Activated CD8-positive, alpha-beta memory T cell treated with anti-CD3 and anti-CD28 coated beads, Interleukin-2, amount 50 U/mL, for 48 hours (primary cell): ENCODE measurements at places on chromosomes 11 and 22.

GRCh38 chr11:15119826-15120225 lies 5.1 kb downstream of the INSC start:
- DNase-seq: no peak

GRCh38 chr22:40610329-40610850 lies 26.1 kb downstream of the MRTFA start:
- no peak for DNase-seq

- no peak for DNase-seq
These were observed 4.8 kb downstream of the SMTN start for GRCh38 chr22:31085928-31086327.

DNA sequence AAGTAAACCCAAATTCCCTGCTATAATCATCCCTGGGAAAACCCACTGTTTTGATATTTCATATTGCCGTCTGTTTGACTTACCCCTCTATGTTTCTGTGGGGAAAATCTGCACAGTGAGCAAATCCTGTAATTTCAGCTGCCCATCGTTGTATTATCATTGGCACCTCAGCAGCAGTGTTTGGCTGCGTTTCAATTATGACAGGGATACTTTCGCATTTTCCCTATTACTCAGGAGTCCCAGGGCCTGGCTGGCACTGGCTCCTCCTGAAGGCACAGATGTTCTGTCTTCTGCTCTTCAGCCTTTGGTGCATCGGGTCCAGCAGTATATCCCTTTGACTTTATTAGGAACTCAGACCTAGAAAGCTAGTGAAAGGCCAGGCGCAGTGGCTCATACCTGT lies 12.2 kb upstream of the MMP12 start:
- no peak for DNase-seq

DNA sequence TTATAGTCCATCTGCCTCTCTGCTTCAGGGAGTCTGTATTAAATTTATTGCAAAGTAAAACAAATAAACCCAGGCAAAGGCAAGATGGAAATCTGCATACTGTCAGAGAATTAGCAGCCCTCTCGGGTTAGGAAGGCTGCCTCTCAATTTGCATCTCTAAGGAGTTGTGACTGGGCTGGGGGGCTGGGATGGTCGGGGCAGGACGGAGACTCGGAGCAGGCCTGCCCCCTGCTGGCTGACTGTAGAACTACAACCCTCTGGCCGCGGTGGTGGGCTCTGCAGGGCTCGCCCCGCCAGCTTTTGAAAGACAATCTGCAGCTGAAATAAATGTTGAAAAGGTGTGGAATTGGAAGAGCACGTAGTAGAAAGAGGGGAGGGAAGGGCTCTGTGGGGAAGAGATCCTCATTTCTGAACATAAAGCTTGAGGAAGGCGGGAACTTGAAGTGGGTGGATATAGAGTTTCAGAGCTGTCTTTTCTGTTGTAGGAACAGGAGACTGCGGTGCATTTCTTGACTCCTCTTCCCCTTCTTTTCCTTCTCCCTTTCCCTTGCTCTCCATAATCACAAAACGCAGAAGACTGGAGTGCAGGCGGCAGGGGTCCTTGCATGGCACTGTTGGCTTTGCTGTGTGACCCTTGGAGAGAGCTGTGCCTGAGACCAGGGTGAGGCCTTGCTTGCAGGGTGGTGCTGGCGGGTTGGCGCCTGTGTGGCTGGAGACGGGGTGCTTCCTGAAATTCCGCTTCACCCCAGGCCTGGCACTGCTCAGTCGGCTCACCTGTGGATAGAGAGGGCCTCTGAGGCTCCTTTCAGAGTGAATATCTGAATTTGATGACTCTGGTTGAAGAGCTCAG lies 22.6 kb upstream of the PKNOX2 start:
- peak; percentile 91 for DNase-seq

DNA sequence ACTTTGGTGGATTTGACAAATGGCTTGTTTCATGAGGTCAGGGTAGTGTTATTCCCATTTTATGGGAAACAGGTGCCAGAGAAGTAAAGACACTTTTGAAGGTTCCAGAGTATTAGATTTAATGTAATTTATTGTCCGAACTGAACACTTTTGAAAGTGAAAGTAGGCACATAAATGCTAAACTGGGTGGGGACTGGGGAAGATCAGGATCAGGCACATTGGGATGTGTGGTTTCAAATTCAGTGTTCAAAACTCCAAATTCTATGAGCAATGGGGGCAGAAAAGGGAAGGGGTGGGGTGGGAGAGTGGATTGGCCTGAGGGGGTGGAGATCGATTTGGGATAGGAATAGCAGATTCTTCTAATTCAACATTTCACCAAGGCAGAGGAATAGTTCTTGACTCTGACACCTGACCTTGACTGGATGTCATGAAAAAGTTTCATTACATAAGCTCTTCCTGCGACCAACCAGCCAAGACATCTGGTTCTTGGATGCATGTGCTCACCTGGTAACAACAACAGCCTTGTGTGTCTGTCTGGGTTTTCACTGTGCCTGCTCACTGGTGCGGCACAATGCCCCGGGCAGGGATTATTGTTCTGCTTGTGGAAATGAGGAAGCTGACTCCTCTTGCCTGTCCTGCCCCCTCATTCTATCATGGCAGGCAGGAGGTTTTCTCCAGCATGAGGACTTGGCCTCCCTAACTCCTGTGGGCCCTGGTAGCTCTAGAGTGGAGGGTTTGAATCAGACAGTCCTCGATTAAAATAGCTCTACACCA lies 10.8 kb downstream of the PPFIBP2 start:
- DNase-seq: no peak

DNA sequence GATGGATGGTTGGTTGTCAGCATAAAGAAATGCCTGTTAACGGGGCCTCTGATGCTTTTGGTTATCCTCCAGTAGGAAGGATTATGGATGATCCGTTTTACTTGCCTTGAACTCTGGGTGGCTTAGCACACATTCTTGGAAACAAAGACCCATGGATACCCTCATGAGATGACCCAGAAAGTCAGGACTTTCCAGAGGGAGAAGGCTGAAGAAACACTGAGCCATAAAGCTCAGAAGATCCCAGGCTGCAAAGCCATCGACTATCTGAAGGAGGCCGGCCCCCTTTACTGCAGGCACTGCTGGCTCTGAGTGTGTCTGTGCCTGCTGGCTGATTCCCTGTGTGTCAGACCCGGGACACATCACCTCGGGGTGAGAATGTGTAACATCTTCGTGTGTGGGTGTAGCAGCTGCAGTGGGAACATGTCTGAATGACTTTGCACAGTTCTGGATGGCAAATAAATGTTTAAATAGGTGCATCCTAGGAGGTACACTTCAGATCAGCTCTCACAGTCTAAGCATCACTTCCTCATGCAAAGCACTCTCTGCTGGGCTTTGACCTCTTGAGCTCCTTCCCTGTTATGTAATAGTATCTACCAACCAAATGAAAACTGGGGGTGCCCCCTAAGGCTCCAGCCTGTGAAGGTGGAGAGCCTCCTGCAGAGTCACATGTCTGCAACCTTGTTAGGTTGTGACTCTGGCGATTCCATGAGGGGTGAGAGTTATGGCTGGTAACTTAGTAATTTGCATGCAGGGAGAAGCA lies 1084.9 kb downstream of the TBC1D22A start:
- no peak for DNase-seq

DNA sequence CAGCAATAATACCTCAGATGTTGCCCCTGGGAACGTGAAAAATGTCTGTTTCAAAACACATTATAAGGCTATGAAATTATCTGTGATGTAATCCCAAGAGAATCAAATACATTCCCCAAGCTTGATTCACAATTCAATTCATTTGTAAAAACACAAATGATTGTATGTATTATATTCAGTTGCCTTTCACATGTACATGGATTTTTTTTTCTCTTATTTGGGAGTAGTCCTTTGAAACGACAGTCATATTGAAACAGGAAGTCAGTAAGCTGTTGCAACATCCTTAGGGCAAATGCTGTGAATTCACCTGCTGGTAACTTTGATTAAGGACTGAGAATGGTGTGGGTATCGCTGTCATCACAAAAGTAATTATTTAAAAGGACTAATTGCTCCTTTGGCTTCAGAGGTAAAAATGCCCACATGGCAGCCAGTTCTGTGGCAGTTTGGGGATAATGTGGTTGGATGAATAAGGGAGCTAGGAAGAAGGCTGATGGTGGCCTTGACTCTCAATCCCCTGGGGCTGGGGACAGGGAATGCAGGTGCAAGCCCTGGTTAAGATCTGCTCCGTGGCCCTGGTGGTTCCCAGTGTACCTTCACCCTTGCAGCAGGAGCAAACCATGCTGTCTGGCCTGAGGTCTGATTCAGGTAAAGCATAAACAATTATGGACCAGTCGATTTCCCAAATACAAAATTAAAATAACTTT lies 13.2 kb downstream of the EHF start:
- DNase-seq: no peak

DNA sequence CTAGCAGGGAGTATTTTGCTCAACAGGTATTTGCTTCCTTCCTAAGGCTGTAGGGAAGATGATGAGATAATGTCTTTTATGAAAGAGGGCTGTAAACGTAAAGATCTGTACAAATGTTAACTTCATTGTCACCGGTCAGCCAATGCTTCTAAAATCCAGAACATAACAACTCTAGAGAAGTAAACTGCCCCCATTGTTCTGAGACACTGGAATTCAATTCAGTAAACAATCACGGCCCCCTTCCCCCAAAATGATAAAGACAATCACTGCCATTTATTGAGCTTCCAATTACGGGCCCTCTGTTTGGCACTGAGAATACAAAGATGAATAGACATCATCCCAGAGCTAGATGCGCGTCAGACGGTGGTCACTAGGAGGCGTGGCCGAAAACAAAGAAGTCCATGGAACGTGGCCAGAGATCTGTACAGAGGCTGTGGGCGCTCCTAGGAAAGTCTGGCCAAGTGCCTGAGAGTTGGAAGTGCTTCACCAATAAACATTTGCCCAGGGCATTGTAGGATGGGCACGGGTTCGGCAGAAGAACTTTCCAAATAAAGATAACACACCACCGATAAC lies 576 bp downstream of the TMEM258 start:
- peak; percentile 66 for DNase-seq

GRCh38 chr11:46845440-46845739 lies 690 bp downstream of the CKAP5 start:
- DNase-seq: no peak

GRCh38 chr11:86040919-86041850 lies 27.7 kb downstream of the PICALM start:
- DNase-seq: no peak

GRCh38 chr11:92955860-92956259 lies 13.6 kb upstream of the MTNR1B start:
- no peak for DNase-seq

DNA sequence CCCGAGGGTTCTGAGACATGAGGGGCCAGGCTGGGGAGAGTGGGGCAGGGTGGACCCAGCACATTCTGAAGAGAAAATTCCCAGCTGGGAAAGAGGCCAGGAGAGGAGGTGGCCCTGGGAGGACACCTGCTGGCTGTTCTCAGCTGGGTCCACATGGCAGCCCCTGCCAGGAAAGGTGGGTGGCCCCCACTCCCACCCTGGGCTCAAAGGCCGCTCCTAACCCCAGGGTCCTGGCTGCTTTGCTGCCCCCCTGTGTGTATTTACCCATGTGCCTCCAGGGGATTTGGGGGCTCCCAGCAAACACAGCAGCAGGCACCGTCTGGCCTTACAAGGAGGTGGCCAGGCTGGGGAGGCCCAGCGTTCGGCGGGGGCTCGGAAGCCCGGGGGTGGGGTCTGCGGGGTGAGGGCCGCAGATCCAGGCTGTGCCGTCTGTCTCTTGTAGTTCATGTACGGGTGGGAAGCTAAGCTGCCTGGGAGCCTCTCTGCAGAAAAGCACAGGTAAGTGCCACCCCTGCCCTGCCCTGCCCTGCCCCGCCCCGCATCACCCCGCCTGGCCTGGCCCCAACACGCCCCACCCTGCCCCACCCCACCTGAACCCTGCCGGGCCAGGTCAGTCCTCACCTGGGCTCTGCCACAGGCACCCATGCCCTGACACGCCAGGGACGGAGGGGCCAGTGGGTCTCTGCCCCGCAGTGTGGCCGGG lies 10.6 kb downstream of the MUC5B start:
- no peak for DNase-seq

DNA sequence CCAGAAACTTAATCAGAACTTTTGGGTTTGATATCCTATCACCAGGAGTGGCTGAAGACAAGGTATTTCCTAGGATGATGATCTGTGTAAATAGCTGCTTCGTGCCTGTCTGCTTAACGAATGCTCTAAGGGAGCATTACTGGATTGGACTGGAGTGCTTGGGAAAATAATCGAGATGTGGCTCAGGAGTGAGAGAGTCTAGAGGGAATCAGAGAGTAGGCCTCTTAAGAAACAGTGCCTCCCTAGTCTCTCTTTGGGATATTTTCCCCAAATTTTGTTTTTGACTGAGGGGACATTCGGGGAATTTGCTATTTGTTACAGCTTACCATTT lies 2.5 kb downstream of the MAML2 start:
- no peak for DNase-seq

DNA sequence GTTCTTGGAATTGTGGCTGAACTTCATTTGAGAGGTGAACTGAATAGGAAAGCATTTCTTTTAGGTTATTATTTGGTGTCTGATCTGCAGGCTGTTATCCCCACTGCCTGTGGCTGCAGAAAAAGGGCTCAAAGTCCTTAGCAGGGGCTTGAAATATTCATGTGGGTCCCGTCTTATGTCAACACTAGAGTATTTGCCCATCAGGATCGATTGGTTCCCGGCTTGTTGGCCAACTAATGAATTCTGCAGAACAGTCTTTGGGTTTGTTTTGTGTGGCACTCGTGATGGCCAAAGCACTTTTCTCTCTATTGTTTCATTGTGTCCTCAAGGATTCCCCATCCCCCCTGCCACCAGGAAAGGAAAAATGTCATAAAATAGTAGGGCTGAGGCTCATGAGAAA lies 211.9 kb downstream of the MYO18B start:
- DNase-seq: no peak

DNA sequence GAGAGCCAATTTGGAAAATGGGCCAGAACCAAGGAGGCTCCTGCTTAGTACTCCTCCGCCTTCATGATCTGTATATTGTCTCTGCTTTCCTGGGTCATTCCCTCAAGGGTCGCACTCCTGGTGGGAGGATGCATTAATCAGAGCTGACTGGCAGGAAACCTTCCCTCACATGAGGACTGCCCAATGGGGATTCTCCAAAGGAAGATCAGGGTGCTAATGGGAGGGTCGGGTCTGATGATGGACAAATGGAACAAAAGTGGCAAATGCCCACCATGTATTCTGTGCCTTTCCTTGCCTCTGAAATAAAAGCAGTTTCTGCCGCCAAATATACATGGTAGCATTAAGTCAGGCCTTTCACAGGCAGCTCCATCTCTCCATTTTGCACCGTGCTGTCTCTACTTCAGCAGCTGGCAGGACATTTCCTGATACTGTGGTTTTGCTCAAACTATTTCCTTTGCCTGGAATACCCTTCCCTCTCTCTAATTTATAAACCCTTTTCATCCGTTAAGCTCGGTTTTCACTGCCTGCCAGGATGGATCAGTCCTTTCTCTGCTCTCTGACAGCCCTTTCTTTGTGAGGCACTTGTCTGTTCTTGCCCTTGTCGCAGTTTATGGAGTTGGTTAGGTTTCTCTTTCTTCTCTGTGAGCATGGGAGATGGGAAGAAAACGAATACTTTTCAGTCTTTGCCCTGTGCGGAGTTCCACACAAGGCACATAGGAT lies 13.5 kb downstream of the SREBF2 start:
- no peak for DNase-seq

DNA sequence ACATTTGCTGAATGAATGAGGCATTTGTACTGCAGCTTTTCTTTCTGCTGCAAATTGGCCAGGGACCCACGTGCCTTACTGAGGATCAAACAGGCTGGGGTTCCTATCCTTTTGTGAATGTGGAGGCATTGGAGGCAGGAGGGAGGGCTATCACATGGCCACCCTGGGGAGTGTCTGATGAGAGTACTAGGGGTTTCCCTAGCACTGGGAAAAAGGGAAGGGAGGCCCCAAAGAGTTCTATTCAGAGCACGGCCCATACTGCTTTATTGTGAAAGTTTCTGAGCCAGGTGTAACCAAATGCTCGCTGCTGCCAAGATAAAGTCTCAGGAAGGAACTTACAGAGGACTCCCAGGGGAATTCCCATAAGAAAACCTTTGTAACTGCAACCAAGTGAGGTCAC lies 78.4 kb upstream of the ANO1 start:
- no peak for DNase-seq
